ENCODE measurements at places on chromosomes 16 and 17. TPM values are rescaled to one million over a fixed set of nuclear protein-coding genes. Genes with fewer than 3 reads are reported as not detected.

- peaks cover 15% of the 10 kb centered on the region for H3K4me1 ChIP-seq
- H3K27ac ChIP-seq = peak overlapping the region; percentile 92
- H3K36me3 ChIP-seq = no peaks in the 10 kb centered on the region
- peak; percentile 32 for DNase-seq
- H3K4me3 ChIP-seq = peak overlapping the region; percentile 95
- no peaks in the 10 kb centered on the region for H3K27me3 ChIP-seq
Measured at GRCh38 chr16:84144209-84144858, 643 bp downstream of the HSDL1 start.

DNA sequence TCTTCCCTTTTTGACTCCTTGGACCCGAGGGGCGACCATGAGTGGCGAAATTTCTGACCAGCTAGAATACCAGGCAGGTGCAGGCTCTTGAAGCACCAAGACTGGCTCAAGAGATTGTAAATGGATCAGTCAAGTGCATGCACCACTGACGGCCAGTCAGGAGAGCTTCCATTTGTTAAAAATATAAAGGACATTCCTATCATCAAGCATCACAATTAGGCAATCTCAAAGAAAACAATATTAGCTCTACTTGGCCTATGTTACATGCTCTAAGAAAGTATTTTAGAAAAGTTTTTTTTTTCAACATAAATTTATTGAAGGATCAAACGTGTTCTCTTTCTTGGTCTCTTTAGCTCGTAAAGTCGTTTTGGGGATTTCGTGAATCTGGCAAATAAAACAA lies 1.5 kb upstream of the PRKCA start:
- H3K4me1 ChIP-seq = peaks cover 27% of the 10 kb centered on the region
- peak overlapping the region; percentile 92 for H3K27ac ChIP-seq
- H3K4me3 ChIP-seq = peak overlapping the region; percentile 99
- no peak for DNase-seq
- H3K36me3 ChIP-seq = no peaks in the 10 kb centered on the region

GRCh38 chr16:72937360-72937759 lies 110.6 kb downstream of the ZFHX3 start:
- H3K36me3 ChIP-seq = no peaks in the 10 kb centered on the region
- no peak overlapping the region for H3K4me3 ChIP-seq
- H3K27ac ChIP-seq = no peak overlapping the region
- H3K27me3 ChIP-seq = no peaks in the 10 kb centered on the region
- H3K4me1 ChIP-seq = no peaks in the 10 kb centered on the region

The VAMP2 gene
- 238 TPM for total RNA-seq

DNA sequence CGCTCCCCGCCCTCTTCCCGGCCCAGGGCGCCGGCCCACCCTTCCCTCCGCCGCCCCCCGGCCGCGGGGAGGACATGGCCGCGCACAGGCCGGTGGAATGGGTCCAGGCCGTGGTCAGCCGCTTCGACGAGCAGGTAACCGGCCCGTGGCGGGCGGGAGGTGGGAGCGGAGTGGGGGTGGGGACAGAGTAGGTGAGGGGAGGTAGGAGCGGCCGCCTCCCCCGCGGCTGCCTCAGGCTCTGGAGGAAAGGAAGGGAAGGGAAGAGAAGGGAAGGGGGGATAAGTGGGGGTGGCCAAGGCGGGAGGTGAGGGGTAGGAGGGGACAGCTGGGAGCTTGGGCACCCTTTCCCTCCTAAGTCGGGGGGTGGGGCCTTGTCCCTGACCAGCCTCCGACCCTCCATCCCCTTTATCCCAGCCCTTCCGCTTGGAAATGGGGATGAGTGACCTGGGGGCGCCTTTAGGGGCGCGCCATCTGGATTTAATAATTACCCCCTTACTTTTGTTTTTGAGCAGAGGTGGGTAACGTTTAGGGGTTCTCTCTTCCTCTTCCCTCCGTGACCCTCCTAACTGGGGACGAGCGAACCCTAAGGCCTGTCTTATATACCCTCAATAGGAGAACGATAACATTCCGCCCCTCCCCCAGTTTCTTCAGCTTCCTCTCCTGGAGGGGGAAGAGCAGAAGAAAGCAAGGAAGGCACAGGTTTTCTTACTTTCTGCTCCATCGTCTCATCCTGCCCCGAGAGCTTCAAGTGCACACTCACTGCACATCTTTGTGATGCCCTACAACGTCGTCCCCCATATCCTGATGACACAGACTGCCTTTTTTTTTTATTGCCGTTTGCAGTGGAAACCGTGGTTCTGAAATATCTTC lies 694 bp downstream of the NF1 start:
- DNase-seq = peak; percentile 39
- peak overlapping the region; percentile 91 for H3K4me3 ChIP-seq
- H3K4me1 ChIP-seq = peaks cover 15% of the 10 kb centered on the region
- peak overlapping the region; percentile 92 for H3K27ac ChIP-seq
- no peaks in the 10 kb centered on the region for H3K27me3 ChIP-seq

The ABI3 gene
- total RNA-seq = 16.6 TPM

- H3K27ac ChIP-seq = peak overlapping the region; percentile 44
- no peak overlapping the region for H3K4me3 ChIP-seq
- H3K4me1 ChIP-seq = peaks cover 5% of the 10 kb centered on the region
- no peak for DNase-seq
Measured at GRCh38 chr16:31131841-31132271, 3.7 kb downstream of the PRSS8 start.

DNA sequence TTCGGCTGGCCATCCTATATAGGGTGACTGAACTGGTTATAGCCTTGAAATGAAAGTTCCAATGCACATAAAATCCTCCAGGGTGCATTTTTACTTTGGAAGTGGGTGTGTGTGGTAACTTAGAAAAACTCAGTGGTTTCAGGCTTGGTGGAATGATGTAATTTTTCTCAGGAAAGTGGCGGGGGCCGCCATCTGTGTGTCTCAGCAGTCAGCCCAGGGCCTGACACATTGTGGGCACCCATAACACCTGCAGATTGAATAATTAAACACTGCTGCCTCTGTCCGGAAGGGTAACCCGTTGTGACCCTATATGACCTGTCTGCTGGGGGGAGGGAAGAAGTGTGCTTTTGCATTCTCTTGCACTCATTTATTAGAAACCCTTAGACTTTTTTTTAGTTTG lies 2.2 kb upstream of the PDP2 start:
- H3K4me1 ChIP-seq = peaks cover 17% of the 10 kb centered on the region
- H3K36me3 ChIP-seq = no peaks in the 10 kb centered on the region
- no peak overlapping the region for H3K27ac ChIP-seq
- peak overlapping the region; percentile 67 for H3K4me3 ChIP-seq

The UTS2R gene
- total RNA-seq = not detected

DNA sequence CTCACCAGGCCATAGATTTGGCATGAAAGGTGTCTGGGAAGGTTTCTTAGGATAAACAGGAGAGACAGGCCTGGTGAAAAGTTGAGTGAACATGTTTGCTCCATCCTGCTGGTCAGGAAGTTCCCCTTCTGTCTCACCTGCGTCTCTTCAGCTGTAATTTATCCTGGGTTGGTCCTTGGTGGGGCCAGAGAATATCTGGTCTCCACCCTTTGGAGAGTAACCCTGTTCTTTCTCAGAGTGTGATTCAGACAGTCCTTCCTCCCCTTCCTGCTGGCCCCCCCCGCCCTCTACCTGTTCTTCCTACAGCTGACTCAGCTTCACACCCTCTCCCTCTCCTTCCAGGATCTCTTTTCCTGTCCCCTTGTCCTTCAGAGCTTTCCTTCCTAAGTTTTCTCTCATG lies 17.1 kb downstream of the MINK1 start:
- H3K4me1 ChIP-seq = peaks cover 33% of the 10 kb centered on the region
- no peak for DNase-seq
- no peaks in the 10 kb centered on the region for H3K27me3 ChIP-seq
- H3K36me3 ChIP-seq = peaks cover 4% of the 10 kb centered on the region

DNA sequence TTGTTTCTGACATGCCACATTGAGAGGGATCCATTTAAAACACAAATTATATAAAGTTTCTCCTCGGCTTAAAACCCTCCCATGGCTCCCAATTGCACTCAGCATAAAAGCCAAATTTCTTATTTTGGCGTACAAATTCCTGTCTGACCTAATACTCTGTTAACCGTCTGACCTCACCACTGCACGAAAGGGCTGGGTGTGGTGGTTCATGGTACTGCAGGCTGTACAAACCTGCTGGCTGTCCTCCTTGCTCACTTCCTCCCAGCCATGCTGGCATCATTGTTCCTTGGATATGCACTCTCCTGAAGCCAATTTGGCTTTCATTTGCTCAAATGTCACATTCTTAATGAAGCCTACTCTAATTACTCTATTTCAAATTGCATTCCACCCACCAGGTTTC lies 301.6 kb upstream of the C16orf82 start:
- H3K27me3 ChIP-seq = peaks cover 37% of the 10 kb centered on the region
- DNase-seq = no peak
- H3K4me1 ChIP-seq = no peaks in the 10 kb centered on the region
- no peak overlapping the region for H3K4me3 ChIP-seq
- H3K27ac ChIP-seq = no peak overlapping the region

- no peak overlapping the region for H3K27ac ChIP-seq
- peaks cover 9% of the 10 kb centered on the region for H3K4me1 ChIP-seq
- no peak for DNase-seq
- no peaks in the 10 kb centered on the region for H3K36me3 ChIP-seq
- H3K27me3 ChIP-seq = peaks cover 10% of the 10 kb centered on the region
Measured at GRCh38 chr16:1290860-1291575, 18.4 kb upstream of the UBE2I start.

The GPR179 gene
- 0.21 TPM for total RNA-seq

DNA sequence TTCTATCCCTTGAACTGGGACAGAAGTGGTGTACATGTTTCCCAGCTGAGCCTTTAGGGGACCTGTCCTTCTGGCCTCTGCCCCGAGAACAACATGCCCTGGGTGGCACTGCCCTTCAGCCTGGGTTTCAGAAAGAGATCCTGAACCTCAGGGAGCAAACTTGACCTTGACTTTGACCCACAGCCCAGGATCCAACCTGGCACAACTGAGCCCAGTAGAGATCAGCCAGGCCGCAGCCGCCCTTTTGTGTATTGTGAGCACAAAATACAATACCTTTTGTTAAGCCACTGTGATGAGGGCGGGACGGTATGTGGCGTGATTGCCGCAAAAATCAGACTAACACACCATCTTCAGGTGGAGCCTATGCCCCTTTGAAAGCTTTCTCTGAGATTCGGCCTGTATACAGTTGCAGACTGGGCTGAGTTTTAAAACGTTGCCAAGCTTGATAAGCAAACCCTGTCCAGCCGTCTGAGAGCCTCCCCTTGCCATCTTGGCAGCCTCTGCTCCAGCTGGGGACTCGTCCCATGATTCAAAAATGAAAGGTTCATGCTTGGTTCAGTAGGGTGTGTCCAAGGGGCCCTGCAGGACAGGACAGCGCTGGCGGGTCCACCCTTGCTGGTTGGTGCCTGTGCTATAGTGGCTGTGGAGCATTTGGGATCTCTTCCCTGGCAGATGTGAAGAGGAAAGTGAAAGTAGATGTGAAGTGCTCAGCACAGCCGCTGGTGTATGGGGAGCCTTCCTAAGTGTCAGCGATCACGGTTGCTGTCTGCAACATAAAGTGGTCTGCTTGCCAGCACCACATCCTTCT lies 40.3 kb downstream of the FOXL1 start:
- H3K4me3 ChIP-seq = no peak overlapping the region
- no peaks in the 10 kb centered on the region for H3K36me3 ChIP-seq
- H3K27ac ChIP-seq = no peak overlapping the region
- H3K27me3 ChIP-seq = peaks cover 24% of the 10 kb centered on the region
- no peaks in the 10 kb centered on the region for H3K4me1 ChIP-seq
- DNase-seq = no peak

- H3K4me3 ChIP-seq = no peak overlapping the region
- no peak for DNase-seq
- H3K27me3 ChIP-seq = no peaks in the 10 kb centered on the region
- H3K27ac ChIP-seq = peak overlapping the region; percentile 75
- H3K4me1 ChIP-seq = peaks cover 17% of the 10 kb centered on the region
- H3K36me3 ChIP-seq = peaks cover 85% of the 10 kb centered on the region
Measured at GRCh38 chr17:38914741-38915638, 10.4 kb upstream of the LASP1NB start.

DNA sequence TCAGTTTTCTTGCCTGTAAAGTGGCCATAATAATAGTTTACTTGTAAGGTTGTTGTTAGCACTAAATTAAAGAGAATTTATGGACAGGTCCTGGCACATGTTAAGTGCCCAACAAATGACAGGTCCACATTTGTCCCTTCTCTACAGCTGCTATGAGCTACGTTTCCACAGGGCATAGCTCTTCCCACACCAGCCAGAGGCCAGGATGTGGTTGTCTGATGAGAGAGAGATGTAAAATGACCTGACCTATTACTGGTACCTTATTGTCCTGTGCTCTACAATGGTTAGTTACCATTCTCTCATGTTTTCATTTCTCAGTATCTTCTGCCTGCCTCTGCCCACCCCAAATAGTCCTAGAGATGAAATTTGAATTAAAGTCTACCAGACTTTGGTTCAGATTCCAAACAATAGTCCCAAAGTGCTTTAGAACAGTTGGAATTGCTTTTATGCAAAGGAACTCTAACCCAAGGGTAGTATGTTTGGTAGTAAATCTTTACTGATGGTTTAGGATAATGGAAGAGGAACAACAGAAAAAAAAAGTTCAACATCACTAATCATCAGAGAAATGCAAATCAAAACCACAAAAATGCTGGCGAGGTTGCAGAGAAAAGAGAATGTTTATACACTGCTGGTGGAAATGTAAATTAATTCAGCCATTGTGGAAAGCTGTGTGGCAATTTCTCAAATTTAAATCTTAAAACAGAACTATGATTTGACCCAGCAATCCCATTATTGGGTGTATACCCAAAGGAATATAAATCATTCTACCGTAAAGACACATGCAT lies 57.1 kb upstream of the ANKFN1 start:
- no peak overlapping the region for H3K27ac ChIP-seq
- no peak overlapping the region for H3K4me3 ChIP-seq
- peaks cover 19% of the 10 kb centered on the region for H3K27me3 ChIP-seq
- DNase-seq = no peak
- no peaks in the 10 kb centered on the region for H3K4me1 ChIP-seq

- no peak for DNase-seq
- H3K27ac ChIP-seq = peak overlapping the region; percentile 81
Measured at GRCh38 chr16:66936889-66937554, 1.7 kb downstream of the CES2 start.

The C16orf46 gene
- not detected for total RNA-seq

The TBX4 gene
- total RNA-seq = not detected

All from naive thymus-derived CD8-positive, alpha-beta T cell (primary cell).